ENCODE measurements at places on chromosomes 2 and 18.

DNA sequence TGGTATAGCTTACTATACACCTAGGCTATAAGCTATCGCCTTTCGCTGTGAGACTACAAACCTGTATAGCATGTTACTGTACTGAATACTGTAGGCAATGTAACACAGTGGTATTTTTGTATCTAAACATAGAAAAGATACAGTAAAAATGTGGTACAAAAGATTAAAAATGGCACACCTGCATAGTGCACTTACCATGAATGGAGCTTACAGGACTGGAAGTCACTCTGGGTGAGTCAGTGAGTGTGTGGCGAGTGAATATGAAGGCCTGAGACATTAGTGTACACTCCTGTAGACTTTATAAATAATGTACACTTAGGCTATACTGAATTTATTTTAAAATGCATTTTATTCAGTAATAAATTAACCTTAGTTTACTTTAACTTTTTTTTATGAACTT lies 258.2 kb upstream of the SP5 start:
- DNase-seq, result no peak

DNA sequence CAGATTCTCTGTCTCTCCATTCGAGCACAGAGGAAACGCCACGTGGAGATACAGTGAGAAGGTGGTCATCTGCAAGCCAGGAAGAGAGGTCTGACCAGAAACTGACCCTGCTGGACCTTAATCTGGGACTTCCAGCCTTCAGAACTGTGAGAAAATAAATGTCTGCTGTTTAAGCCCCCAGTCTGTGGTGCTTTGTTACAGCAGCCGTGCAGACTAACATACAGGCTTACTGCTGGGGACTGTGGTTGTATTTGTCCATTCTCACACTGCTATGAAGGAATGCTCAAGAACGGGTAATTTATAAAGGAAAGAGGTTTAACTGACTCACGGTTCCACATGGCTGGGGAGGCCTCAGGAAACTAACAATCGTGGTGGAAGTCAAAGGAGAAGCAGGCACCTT lies 432.7 kb downstream of the IRS1 start:
- DNase-seq, result no peak

- DNase-seq, result no peak
Observed at GRCh38 chr2:45691171-45691999, 39.9 kb downstream of the PRKCE start.

GRCh38 chr2:73070643-73071359 lies 711 bp downstream of the SFXN5 start:
- no peak for DNase-seq

GRCh38 chr18:35143622-35144596 lies 96.9 kb upstream of the ZNF397 start:
- DNase-seq, result peak; percentile 99

DNA sequence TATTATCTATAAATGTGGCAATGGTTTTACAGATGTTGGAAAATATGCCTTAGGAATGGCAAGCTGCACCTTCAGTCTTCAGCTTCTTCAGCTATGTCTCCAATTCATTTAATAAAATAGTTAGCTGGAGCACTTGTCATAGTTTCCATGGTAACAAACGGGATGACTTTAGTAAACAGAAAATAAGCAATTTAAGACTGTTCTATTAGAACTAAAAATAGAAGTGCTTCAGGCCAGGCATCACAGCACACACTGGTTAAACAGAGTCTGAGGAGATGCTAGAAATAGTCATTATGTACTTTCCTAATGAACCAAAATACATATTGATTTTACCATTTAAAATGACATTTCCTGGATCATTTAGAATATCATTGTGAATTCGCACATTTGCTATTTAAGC lies 195.0 kb downstream of the GCA start:
- no peak for DNase-seq

DNA sequence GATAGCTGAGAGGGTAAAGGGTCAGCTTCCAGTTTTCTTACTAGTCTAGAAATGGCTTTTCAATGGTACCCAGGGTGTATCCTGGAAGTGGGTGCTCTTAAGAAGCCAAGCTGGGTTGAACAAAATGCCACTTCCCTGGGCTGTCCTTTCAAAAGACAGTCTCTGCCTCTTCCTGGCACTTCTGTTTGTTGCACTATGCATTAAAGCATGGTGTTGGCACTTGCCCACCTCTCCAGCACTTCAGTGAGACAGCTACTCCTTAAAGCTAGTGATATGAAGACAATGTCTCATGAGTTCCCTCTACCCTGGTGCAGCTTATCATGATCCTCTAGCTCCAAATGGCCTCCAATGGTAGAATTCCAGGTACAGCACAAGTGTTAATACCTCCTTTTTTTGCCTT lies 74.3 kb upstream of the IGFBP5 start:
- peak; percentile 70 for DNase-seq

- no peak for DNase-seq
Observed at GRCh38 chr18:2994020-2994589, 18.8 kb downstream of the LPIN2 start.

- DNase-seq, result no peak
Observed at GRCh38 chr2:209938906-209939305, 63.5 kb upstream of the RPE start.

DNA sequence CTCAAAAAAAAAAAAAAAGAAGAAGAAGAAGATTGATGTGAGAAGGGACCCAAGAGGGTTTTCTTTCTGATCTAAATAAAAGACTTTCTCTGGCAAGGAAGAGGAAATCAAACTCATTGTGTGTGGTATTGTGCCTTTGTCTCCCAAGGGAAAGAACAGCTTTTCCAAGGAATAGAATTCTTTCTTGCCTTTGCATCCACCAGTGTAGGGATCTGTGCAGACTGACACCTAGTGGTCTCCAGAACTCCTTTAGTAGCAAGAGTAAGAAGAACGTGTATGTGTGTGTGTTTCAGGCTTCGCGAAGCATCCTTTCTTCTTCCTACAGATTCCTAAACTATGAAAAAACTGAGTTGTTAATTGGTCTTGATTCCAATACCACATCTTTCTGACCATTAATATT lies 33.5 kb upstream of the CRIM1 start:
- no peak for DNase-seq

DNA sequence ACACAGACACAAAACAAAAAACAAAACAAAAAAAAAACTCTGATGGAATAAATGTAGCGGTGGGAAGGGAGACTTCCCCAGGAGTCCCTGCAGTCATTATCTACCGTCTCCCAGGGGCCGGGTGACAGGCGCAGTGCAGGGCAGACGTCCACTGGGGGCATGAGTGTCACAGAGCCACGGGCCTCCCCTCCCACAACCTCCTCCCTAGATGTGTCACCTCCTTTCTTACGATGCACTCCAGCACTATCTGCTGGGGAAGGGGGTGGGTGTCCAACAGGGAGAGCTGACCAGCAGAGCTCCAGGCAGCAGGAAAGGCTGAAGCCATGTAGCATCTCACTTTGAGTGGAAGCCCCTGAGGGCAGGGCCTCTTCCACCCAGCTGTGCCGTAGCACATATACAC lies 84.5 kb downstream of the LONRF2 start:
- no peak for DNase-seq

- DNase-seq, result no peak
Observed at GRCh38 chr2:66477135-66477842, 42.4 kb downstream of the MEIS1 start.

DNA sequence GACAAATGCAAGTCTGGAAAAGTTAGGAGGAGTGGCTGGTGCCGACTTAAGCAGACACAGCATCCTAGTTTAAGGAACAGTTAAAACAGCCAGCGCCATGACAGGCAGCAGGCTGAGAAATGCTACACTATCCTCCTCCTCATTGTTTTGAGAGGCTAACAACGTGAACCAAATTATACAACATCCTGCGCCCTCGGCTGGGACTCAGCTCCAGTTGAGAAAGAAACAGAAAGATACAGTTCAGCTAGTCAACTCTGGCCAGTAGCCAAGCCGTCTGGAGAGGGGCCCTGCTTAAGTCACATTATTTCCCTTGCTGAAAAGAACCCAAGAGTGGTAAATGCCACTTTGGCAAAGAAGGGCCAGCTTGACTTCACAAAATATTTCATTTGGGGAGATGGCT lies 90.2 kb downstream of the BCL11A start:
- no peak for DNase-seq

GRCh38 chr18:78679613-78680260 lies 299.9 kb upstream of the SALL3 start:
- no peak for DNase-seq

- DNase-seq, result no peak
Observed at GRCh38 chr2:240916571-240917008, 10.5 kb downstream of the CROCC2 start.

GRCh38 chr2:126050991-126051736 lies 604.8 kb upstream of the GYPC start:
- no peak for DNase-seq

GRCh38 chr2:207926989-207927300 lies 98.4 kb downstream of the PLEKHM3 start:
- no peak for DNase-seq

- DNase-seq, result no peak
Observed at GRCh38 chr2:171307560-171307959, 126.2 kb downstream of the METTL8 start.

DNA sequence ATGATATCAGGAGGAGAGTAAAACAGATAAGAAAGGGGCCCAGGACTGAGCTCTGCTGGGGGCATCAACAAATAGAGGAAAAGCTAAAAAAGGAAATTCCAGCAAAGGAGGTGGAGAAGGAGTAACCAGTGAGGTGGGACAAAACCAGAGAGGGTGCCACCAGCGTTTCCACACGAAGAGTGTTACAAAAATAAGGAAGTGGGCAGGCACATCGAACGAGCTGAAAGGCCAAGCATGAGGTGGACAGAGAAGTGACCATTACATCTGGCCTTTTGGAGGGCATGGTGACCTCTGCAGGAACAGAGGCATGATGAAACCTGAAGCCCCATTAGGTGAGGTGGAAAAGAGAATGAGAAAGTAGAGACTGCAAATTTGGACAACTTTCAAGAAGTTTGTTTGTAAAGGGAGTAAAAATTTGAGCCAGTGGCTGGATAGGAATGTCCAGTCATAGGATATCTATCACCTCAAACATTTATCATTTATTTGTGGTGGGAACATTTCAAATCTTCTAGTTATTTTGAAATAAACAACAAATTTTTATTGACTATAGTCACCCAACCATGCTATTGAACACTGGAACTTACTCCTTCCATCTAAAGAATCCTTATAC lies 18.4 kb upstream of the VIT start:
- DNase-seq, result no peak

GRCh38 chr2:240814946-240815760 lies 4.9 kb downstream of the KIF1A start:
- DNase-seq, result no peak

DNA sequence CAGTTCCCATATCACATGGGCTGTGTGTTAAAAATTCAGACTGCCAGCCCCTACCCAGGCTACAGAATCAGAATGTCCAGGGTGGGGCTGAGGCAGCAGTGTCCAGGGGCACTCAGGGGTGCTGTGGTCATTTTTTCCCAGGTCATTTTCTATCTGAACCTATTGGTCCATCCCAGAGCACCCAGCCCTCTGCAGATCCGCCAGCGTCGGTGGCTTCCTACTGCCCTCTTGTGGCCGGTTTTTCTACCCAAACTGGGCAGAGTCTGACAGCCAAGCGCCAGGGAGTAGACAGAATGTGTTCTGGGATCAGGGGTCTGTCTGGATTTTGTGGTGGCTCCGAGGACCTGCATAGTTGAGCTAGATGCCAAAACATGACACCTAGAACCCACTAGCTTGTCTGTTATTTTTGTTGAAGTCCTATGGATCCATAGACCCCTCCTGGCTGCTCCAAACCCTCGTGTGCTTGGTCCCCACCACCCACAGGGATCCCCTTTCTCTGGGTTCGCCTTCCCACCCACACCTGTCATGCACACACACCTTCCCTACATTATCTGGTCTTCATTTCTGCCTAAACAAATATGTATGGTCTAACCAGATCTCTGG lies 34.1 kb upstream of the RMDN2 start:
- DNase-seq, result peak; percentile 48

GRCh38 chr2:111946294-111947114 lies 48.1 kb downstream of the MERTK start:
- DNase-seq, result peak; percentile 73

- DNase-seq, result no peak
Observed at GRCh38 chr2:202963712-202964111, 51.0 kb upstream of the NBEAL1 start.

DNA sequence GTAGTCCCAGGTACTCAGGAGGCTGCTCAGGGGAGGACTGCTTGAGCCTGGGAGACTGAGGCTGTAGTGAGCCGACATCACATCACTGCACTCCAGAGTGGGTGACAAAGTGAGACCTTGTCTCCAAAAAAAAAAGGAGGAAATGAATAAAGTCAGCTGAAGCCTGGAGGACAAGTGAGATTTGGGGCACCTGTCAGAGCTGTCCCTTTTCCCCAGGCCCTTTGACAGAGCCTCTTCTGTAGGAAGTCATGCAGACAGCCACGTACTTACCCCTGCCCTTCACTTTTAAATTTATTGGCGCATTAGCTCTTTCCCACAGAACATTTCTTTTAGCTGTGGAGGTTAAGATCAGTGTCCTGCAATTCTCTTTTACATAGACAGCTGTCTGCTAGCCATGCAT lies 151.0 kb upstream of the DNMT3A start:
- peak; percentile 51 for DNase-seq

DNA sequence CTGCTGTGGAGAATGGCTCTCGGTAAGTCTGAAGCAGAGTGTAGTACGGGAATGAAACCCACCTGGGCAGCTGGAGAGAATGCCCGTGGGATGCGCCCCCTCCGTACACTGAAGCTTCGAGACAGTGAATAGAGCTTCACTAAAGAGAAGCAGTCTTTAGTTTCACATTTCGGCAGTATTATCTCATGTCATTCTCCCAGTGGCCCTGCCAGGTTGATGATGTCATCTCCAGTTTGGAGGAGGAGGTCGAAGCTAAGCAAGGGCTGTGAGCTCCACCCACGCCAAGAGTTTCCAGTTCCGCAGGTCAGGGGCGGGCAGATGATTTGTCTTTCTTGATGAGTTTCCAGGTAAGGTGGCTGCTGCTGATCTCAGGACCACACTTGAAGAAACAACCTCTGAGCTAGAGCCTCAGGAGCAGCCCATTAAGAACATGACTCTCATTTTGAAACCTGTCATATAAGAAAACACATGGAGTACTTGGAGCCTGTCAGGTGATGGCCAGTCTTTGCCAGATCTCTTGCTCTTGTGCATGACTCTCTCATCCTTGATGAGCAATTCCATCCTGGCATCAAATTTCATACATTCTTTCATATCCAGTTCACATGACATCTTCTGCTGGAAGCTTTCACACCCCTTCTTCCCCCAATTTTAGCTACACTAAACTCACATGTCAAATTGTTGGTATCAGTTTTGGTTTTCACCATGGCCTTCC lies 475.0 kb downstream of the RNF144A start:
- peak; percentile 46 for DNase-seq

GRCh38 chr2:34979148-34979547 lies 1376.4 kb upstream of the CRIM1 start:
- DNase-seq, result peak; percentile 1

DNA sequence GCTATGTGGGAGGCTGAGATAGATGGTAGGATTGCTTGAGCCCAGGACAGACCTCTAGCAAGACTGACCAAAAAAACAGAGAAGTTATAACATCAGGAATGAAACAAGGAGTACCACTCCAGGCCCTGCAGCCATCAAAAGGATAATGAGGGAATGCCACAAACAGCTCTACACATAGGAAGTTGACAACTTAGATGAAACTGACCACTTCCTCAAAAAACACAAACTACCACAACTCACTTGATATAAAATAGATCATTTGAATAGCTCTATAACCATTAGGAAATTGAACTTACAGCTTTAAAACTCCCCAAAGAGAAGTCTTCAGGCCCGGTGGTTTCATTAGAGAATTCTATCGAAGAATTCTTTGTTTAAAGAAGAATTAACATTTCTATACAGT lies 12.9 kb upstream of the ESPNL start:
- DNase-seq, result no peak

Measured in NCI-H510A treated with DMSO at 0.1 percent for 48 hours (cell line).